ENCODE measurements at places on chromosomes 3 and 15. TPM values are rescaled to one million over a fixed set of nuclear protein-coding genes. Genes with fewer than 3 reads are reported as not detected.
A peak's percentile ranks its signal among the peaks of the same experiment; 100 is the strongest.

- DNase-seq, result no peak
These were observed 121.3 kb downstream of the RPLP1 start for GRCh38 chr15:69573815-69574475.

DNA sequence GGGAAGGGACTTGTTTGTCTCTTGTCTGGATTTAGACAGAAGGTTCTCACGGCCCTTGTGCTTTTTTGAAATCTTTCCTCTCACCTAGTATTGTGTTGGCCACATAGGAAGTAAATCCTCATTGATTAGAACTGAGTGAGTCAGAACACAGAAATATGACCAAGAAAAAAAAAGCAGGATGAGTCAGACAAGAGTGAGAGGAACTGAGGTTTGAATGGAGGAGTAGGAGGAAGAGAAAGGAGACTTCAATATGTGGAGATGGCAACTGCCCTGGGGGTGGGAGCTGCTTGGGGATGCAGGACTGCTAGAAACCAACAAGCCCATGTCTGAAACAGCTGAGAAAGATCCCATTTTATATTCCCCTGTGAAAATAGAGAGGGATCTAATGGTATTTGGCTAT is 194.1 kb upstream of the ZBTB20 start:
- DNase-seq, result no peak

- DNase-seq, result no peak
These were observed 41.7 kb downstream of the FEM1B start for GRCh38 chr15:68318931-68319909.

DNA sequence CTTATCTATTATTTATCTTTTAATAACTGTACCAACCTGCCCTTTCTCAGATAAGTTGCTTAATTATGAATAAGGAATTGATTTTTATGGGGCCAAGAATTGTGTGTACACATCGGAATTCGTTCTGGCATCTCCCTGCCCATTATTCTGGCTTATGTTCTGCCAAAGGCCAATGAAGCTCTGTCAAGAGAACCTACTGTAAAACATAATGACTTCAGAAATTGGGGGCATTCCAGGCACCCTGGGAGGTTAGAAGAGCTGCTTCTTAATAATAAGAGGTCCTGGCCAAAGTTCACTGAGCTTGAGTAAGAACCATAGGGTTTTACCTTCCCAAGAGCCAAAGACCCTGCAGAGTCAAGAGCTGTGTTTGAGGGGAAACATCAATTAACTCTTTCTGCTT is 261.7 kb downstream of the SLC9A9 start:
- peak; percentile 52 for DNase-seq

GRCh38 chr3:59510576-59510975 is 460.8 kb upstream of the CFAP20DC start:
- DNase-seq, result no peak

DNA sequence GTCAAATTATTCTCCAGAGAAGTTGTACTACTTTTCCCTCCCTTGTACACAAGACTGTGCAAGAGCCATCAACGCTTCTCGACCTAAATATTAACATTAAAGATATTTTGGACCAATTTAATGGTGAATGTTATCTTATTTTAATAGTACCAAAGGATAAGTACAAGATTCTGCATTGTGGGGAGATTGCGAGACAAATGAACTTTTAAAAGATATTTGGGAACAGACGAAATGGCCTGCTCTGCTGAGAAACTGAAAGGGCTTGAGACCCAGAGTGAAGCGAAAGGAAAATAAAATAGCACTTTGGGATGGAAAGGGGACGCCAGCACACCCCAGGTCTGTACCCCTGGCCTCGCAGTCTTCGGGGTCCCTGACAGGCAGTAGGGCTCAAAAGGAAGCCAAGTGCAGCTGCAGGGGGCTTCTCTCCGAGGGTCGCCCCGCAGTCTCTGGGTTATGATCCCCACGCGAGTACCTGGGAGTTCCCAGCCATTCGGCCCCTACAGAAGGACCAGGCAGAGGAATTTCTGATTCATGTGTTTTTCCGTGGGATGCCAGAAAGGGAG is 97.6 kb upstream of the VGLL3 start:
- no peak for DNase-seq

DNA sequence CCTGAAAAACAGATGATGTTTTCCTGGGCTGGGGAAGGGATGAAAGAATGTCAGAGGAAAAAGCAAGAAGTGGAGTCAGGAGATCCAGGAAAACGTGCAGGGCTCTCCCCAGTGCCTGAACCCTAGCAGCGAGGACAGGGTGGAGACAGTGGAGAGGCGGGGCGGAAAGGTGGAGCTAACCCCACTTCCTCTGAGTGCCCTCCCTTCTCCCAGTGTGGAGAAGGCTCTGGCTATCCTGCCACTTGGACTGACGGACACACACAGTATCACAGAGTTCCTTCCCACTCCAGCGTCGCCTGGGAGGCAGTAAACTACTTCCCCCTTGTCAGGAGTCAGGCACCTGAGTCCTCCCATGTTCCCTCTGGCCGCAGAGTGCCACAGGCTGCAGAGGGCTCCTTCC is 125.3 kb upstream of the CHRNA7 start:
- DNase-seq, result no peak

- DNase-seq, result no peak
These were observed 35.4 kb downstream of the BCL2L10 start for GRCh38 chr15:52076889-52077781.

- peak; percentile 83 for DNase-seq
These were observed 721 bp downstream of the ADAMTS7 start for GRCh38 chr15:78810362-78811123.

DNA sequence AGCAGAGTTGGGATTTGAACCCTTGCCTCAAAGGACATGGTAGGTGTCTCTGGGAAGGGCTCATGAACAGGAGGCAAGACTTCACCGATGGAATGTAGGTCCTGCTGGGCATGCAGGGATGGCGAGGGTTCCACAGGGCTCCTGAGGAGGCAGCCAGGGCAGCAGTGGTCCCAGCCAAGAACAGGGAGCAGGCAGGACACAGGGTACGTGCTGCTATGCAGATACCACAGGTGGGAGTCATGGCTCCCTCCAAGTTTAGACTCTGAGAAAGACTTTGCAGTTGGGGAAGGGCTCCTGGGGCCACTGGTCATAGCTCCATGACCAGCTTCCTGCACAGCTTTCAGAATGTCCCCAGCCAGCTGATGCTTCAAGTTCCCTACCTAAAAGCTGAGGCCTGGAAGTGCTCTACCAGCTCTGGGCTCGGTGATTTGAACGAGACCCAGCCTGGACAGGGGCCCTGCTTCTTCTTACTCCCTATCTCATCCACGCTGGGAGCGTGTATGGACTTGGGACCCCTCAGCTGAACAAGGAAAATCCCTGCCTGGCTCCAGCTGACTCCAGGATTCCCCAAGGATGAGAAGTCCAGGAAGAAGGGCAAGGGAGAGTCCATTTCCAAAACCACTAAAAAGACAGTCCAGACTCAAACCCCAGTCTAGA is 747 bp downstream of the MYL3 start:
- DNase-seq, result no peak

GRCh38 chr15:39472621-39473297 is 108.1 kb upstream of the THBS1 start:
- peak; percentile 100 for DNase-seq

DNA sequence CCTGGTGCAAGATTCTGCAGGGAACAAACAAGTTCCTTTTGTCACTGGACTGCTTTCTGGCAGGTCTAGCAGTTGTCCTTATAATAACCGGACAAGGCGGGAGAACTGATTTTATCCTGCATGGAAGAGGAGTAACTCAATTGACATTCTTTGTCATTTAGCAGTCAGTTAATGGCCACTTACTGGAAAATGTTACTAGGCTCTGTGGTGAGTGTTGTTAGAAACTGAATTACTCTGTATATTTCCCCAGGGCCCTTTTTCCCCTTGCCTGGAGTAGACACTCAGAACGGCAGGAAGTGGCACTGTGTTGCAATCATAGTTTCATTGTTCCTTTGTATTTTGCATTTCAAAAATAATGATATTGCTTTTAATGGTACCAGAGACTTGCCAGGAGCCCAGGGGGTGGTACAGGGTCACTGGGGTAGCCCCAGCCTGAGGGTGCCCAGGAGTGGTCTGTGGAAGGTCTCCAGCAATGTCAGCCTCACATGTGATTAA is 318.6 kb upstream of the LRRFIP2 start:
- peak; percentile 86 for DNase-seq

DNA sequence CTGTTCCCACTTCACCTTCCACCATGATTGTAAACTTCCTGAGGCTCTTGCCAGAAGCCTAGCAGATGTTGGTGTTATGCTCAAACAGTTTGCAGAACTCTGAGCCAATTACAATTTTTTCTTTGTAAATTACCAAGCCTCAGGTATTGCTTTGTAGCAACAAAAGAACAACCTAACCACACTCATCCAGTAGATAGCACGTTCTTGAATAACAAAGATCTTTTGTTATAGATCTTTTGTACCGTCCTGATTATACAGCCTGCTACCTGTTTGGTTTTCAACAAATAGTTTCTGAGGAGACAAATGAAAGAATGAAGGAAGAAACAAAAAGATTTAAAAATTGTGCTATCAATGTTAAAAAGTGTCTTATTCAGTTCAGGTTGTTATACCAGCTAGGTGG is 474.7 kb upstream of the ALCAM start:
- no peak for DNase-seq

The ST6GAL1 gene
- polyA plus RNA-seq, result 15.1 TPM

The PCSK6 gene
- 5.2 TPM for polyA plus RNA-seq

The AQR gene
- 14.5 TPM for polyA plus RNA-seq

The INTS14 gene
- polyA plus RNA-seq, result 14.8 TPM

The RBM6 gene
- polyA plus RNA-seq, result 88.9 TPM

The CHL1 gene
- 1.1 TPM for polyA plus RNA-seq

The SLCO2A1 gene
- polyA plus RNA-seq, result 27.8 TPM

The GUCA1C gene
- polyA plus RNA-seq, result not detected

The GABRR3 gene
- not detected for polyA plus RNA-seq

The ZNF106 gene
- polyA plus RNA-seq, result 10.9 TPM

Data from lung (tissue), 17 donors.